HCT116 (cell line): ENCODE measurements at places on chromosomes 12 and 14.

GRCh38 chr12:76529226-76529918 is 30.2 kb downstream of the OSBPL8 start:
- DNase-seq, result no peak
- H3K27ac ChIP-seq, result no peak overlapping the region
- no peak overlapping the region for H3K4me3 ChIP-seq
- no peaks in the 10 kb centered on the region for H3K27me3 ChIP-seq

DNA sequence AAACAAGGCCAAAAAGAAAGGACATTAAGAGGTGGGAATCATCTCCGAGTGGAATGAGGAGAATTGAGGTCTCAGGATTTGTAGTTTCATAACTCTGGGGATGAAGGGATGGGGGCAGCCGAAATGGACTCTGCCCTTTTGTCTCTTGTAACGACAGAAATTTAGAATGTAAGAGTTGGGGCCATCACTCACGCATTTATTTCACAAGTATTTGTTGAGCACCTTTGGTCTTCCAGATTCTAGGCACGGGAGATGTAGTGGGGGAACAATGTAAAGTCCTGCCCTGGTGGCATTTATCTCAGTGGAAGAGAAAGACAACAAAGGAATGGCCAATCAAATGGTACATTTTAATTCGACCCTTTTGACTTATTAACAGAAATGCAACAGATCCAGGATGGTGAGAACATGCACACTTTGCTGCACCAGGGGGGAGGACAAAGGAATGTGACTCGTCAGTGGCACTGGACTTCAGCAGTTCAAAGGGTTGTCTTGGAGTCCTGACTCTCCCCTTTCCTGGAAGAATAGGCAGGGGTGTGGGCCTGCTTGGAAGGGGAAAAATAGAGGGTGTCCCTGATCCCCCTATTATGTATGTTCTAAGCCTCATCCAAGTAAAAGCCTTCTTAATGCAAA is 102.0 kb downstream of the TMEM30B start:
- H3K27me3 ChIP-seq, result no peaks in the 10 kb centered on the region
- peaks cover 34% of the 10 kb centered on the region for H3K4me1 ChIP-seq
- H3K4me3 ChIP-seq, result no peak overlapping the region
- DNase-seq, result peak; percentile 31
- no peaks in the 10 kb centered on the region for H3K36me3 ChIP-seq

DNA sequence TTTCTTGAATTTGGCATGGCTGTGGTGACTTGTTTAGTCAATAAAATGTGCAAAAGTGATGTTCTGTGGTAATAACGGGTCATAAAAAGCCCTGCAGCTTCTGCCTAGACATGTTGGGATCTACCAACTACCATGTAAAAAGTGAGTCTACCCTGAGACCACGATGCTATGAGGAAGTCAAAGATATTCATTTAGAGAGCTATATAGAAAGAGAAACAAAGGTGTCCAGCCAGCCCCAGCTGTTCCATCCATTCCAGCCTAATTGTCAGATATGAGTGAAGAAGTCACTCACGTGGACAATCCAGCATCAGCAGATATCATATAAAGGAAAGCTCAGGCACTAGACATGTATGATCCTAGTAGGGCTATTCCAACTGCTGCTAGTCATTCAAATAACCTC is 117.2 kb upstream of the SSTR1 start:
- H3K4me1 ChIP-seq, result no peaks in the 10 kb centered on the region
- H3K4me3 ChIP-seq, result no peak overlapping the region
- H3K36me3 ChIP-seq, result no peaks in the 10 kb centered on the region
- H3K27ac ChIP-seq, result no peak overlapping the region

- H3K27me3 ChIP-seq, result no peaks in the 10 kb centered on the region
- H3K27ac ChIP-seq, result peak overlapping the region; percentile 99
- H3K4me1 ChIP-seq, result peaks cover 97% of the 10 kb centered on the region
- 0 out of 2 replicates have a peak, but pooled peaks cover 3% of the 10 kb centered on the region for H3K36me3 ChIP-seq
These were observed 149.5 kb upstream of the KRR1 start for GRCh38 chr12:75660805-75661404.

DNA sequence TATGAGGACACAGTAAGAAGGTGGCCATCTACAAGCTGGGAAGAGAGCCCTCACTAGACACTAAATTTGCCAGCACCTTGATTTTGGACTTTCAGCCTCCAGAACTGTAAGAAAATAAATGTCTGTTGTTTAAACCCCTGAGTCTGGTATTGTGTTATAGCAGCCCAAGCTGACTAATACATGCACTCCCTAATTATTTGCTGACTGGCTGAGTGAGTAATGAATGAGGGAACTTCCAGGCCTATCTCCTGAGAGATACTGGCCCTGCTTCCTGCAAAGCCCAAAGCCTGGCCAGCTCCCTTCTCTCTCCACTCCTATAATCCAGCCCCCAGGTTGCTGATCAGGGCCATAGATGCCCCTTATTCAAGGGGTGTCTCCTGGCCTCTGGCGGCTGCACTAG is 120.0 kb upstream of the NOS1 start:
- H3K4me1 ChIP-seq, result no peaks in the 10 kb centered on the region; the same call in 1 of the 2 replicates
- no peak overlapping the region for H3K27ac ChIP-seq
- no peaks in the 10 kb centered on the region for H3K27me3 ChIP-seq
- DNase-seq, result no peak

DNA sequence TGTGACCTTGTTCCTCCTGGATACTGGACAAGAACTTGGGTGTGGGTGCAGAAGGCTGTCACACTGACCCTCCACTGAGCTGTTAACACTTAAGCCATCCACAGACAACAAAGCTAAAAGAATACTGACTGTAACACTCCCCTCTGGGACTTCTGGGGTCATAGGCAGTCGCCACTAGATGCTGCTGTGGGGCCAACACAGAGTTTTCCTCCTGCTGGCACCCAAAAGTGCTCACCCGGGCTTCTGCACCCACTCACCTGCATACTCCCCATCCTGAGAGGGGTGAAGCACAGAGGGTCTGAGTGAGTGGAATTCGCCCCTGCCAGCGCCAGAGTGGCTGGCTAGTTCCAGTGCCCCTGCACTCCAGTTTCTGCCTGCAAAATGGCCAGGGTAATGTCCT is 422.4 kb upstream of the LMO3 start:
- no peaks in the 10 kb centered on the region for H3K36me3 ChIP-seq
- no peak for DNase-seq
- no peak overlapping the region for H3K4me3 ChIP-seq
- no peaks in the 10 kb centered on the region for H3K4me1 ChIP-seq

GRCh38 chr12:18483698-18484325 is 222.5 kb downstream of the PIK3C2G start:
- no peak overlapping the region for H3K27ac ChIP-seq
- H3K4me3 ChIP-seq, result no peak overlapping the region
- no peaks in the 10 kb centered on the region for H3K4me1 ChIP-seq
- DNase-seq, result no peak

DNA sequence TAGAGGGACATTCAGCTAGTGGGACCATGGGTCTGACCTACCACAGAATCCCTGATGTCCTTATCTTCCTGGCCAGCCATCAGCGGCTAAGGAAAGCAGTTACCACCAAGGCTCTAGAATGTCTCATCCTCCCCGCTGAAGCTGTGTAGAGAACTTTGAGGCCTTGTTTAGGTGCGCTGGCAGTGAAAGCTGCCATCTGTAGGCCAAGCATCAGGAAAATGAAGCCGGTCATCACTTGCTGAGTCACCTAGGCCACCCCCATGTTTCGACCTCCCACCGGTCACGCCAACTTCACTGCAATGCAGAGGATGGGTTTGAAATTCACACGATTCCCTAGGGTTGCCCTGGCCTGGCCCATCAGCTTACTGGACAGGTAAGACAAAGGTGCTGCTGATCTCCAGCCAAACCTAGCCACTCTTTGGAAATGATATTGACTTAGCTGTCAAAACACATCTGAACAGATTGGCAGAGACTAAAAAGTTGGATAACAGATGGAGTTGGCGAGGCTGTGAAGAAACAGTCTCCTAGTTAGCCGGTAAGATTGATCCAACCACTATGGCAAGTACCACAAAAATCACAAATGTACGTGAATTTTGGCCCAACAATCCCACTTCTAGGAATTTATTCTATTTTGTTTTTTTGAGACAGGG is 52.0 kb downstream of the NOS1 start:
- no peak overlapping the region for H3K27ac ChIP-seq
- H3K27me3 ChIP-seq, result peaks cover 5% of the 10 kb centered on the region; the same call in 1 of the 2 replicates
- DNase-seq, result no peak
- H3K4me1 ChIP-seq, result no peaks in the 10 kb centered on the region
- no peak overlapping the region for H3K4me3 ChIP-seq

- H3K27ac ChIP-seq, result no peak overlapping the region
- DNase-seq, result no peak
- H3K36me3 ChIP-seq, result no peaks in the 10 kb centered on the region
These were observed 2.4 kb downstream of the SLC35F4 start for GRCh38 chr14:57863471-57863870.

DNA sequence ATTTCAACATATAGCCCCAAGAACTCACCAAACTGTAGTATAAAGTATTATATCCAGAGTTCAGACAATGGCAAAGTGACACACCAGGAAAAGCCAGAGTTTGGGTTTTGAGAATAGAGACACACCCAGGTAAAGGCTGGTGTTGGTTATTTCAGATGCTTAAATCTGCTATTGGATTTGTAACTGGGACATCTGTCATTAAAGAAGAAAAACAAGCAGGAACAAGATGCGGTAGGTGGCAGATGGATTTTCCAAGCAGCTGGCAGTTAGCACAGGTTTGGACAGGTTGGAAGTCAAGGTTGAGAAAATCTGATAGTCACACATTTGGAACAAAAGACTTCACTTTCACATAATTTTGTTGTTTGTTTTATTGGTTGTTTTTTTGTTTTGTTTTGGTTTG is 14.4 kb upstream of the CDK17 start:
- H3K4me3 ChIP-seq, result no peak overlapping the region
- no peaks in the 10 kb centered on the region for H3K36me3 ChIP-seq
- no peaks in the 10 kb centered on the region for H3K27me3 ChIP-seq

DNA sequence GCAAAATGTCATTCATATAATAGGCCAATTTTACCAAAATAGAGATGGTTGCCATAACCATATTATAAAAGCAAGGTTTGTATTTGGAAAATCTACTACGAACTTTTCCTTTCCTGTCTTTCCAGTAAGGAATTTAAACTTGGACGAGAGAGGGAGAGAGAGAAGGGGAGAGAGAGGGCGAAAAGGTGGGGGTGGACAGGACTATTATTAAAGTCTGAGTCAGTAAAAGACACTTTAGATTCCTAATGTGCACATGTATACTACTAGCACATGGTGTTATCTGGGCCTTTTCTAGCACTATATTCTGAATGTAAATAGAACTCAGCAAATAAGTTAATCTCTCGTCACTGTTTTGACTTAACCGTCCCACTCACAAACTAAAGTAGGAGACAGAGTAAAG is 30.4 kb upstream of the FBLN5 start:
- H3K4me1 ChIP-seq, result peaks cover 10% of the 10 kb centered on the region
- no peak overlapping the region for H3K4me3 ChIP-seq
- peaks cover 3% of the 10 kb centered on the region; the same call in 1 of the 2 replicates for H3K36me3 ChIP-seq
- no peaks in the 10 kb centered on the region for H3K27me3 ChIP-seq
- no peak overlapping the region for H3K27ac ChIP-seq

DNA sequence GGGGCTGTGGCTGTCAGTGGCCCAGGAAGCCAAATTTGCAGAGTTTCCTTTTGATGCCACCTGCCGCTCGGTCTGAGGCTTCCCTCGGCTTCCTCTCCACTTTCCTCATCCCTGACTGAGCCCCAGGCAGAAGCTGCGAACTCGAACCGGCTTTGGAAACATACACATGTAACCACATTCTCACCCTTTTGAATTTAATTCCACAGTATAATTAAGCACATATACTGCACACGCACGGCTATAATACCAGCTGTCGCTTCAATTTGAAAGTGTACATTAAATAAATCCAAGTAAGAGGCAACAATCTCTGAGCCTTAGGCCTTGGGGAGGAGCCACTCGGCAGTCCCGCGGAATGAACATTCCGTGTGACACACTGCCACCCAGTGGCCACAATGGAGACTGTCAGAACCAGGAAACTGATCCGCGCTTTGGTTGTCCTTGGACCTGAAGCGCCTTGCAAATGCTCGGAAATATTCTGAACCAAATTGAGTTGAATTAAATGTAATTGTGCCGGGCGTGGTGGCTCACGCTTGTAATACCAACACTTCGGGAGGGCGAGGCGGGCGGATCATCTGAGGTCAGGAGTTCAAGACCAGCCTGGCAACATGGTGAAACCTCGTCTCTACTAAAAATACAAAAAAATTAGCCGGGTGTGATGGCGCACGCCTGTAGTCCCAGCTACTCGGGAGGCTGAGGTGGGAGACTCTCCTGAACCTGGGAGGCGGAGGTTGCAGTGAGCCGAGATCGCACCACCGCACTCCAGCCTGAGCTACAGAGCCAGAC is 117.9 kb upstream of the TMPO start:
- H3K4me1 ChIP-seq, result peaks cover 57% of the 10 kb centered on the region
- no peaks in the 10 kb centered on the region for H3K27me3 ChIP-seq
- peak; percentile 80 for DNase-seq
- H3K27ac ChIP-seq, result peak overlapping the region; percentile 51
- peak overlapping the region; percentile 14 for H3K4me3 ChIP-seq
- H3K36me3 ChIP-seq, result no peaks in the 10 kb centered on the region

DNA sequence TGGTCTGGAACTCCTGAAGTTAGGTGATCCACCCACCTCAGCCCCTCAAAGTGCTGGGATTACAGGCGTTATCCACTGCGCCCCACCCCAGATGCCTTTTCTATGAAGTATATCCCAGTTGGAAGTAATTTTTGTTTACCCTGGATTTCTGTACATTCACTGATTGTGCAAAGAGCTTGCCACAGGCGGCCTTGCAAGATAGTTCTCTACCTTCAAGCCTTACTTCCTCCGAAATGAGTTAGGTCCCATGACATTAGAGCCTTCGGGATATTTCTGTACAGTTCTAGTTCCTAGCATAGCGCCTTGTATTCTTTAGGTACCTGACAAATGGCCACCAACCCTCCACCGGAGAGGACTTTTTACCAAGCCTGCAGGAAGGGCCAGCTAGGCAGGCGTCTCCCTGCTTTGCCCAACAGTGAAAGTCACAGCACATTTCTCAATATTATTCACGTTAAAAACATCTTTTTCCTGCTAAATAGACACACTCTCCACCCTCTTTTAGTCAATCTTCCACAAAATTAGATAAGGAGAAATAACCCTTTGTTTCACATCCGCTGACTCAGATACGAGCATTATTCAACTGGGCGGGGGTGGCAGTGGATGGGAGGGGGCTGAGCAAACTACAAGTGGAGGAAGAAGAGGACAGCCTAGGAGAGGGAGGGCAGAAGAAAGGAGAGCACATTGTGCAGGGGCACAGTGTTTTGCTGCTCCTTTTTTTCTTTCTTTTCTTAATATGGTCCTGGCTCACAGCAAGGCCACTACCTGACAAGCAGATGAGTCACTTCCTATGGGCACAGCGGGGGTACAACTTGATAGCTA is 40.0 kb upstream of the CAPRIN2 start:
- no peaks in the 10 kb centered on the region for H3K27me3 ChIP-seq
- H3K36me3 ChIP-seq, result peaks cover 2% of the 10 kb centered on the region; the same call in 1 of the 2 replicates
- H3K4me1 ChIP-seq, result peaks cover 61% of the 10 kb centered on the region
- peak; percentile 94 for DNase-seq
- peak overlapping the region; percentile 99 for H3K27ac ChIP-seq
- H3K4me3 ChIP-seq, result peak overlapping the region; percentile 76
